ENCODE measurements at places on chromosomes 16 and 17. TPM values are rescaled to one million over a fixed set of nuclear protein-coding genes. Genes with fewer than 3 reads are reported as not detected.

DNA sequence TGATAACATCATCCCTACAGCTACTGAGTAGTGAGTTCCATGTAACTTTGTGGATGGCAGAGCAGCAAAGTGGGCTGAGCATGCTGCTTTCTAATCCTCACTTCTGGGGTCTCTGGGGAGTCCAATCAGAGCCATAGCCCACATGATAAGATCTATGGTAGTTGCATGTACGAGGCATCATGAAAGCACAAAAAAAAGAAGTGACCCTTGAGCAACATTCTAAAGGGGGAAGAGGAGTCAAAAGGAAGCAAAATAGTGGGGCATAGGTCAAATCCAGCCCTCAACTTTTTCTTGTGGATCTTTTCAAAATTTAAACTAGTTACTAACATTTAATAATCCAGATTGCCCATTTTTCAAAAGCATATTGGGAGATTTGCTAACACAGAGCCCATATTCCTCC is 208.5 kb upstream of the TOX3 start:
- no peak for DNase-seq

DNA sequence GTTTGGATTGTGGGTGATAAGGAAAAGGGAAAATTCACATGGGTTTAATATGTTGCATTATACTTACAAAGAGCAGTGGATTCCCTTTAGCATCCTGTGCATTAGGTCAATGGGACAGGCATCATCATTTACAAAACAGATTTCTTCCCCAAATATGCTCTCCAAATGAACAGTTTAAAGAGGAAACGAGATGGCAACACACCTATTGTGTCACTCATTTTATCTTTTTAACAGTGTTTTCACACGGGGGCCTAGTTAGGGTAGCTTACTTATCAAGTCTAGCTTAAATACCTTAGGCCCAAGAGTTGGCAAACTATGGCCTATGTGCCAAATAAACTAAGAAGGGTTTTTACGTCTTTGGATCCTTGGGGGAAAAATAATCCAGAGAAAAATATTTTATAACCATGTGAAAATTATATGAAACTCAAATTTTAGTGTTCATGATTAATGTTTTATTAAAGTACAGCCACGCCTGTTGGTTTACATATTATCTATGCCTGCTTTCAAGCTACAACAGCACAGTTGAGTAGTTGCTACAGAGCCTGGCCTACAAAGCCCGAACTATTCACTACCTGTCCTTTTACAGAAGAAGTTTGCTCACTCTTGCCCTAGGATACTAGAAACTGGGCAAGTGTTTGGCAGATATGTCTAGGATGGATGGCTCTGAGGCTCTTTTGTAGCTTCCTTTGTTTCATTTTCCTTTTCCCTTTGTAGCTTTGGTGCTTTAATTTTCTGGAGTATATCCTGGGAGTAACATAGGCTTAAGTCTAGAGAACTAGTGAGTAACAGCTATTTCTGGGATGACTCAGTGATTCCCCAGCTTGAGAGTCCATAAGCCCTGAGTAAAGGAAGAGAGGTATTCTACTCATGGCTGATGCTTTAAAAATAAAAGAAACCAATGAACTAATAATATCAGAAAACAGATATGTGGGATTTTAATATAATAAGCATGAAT is 12.4 kb downstream of the NUP93 start:
- peak; percentile 87 for DNase-seq

- no peak for DNase-seq
These were observed 57.2 kb downstream of the LDHD start for GRCh38 chr16:75059411-75059810.

The ARMC7 gene
- total RNA-seq: 11.9 TPM
